ENCODE measurements at places on chromosomes 7 and 10.

DNA sequence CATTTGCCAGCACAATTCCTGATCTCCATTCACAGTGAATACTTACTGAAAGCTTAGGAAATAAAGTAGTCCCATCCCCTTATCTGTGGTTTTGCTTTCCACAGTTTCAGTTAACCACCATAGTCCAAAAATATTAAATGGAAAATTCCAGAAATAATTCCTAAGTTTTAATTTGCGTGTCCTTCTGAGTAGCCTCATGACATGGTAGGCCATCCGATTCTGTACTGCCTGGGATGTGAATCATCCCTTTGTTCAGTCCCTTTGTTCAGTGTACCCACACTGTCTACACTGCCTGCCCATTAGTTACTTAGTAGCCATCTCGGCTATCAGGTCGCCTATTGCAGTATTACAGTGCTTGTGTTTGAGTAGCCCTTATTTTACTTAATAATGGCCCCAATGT lies 14.2 kb downstream of the RAB11FIP2 start:
- no peak for DNase-seq

GRCh38 chr7:50631639-50632038 lies 66.4 kb upstream of the DDC start:
- DNase-seq = no peak

DNA sequence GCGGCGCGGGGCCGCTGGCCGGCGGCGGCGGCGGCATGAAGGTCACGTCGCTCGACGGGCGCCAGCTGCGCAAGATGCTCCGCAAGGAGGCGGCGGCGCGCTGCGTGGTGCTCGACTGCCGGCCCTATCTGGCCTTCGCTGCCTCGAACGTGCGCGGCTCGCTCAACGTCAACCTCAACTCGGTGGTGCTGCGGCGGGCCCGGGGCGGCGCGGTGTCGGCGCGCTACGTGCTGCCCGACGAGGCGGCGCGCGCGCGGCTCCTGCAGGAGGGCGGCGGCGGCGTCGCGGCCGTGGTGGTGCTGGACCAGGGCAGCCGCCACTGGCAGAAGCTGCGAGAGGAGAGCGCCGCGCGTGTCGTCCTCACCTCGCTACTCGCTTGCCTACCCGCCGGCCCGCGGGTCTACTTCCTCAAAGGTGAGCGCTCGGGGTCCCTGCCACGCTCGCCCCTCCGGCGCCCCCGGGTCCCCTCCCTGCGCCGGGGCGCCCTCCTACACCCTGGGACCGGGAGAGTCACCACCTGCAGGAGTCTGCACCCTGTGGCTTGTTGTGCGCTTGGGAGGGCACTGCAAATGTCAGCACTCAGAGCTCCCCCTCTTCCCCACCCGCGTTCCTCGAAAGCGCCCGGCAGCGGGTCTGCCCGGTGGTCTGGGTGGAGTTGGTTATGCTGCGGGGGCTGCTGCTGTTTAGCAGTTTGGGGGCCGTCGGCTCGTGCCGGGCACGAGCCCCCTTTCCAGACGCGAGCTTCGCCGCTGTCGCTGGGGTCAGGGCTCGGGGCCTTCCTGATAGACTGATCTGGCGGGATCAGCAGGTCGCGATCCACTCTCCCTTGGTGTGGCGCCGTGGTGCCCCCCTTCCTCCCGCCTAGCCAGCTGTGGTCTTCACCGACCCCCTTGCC lies 627 bp downstream of the DUSP5 start:
- no peak for DNase-seq

GRCh38 chr7:3349126-3349525 lies 48.1 kb downstream of the SDK1 start:
- DNase-seq = no peak

- no peak for DNase-seq
These were observed 124.7 kb upstream of the CTBP2 start for GRCh38 chr10:125284875-125285597.

DNA sequence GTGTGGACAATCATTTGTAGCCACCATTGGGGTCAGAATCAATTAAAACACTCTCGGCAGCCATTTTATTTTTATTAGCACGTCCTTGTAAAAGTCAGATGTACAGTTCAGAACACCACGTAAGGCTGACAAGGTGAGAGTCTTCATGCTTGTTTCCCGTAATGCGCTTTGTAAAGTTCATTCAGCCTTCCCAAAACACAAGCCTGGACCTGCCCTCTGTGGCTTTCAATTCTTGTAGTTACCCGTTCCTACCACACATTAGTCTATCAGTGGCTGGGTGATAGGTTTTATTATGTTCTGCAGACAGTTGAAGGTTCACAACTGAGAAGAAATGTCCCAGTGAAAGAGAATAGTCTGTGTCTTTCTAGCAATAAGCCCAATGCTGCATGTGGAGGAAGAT lies 35.4 kb downstream of the GAD2 start:
- DNase-seq = no peak

DNA sequence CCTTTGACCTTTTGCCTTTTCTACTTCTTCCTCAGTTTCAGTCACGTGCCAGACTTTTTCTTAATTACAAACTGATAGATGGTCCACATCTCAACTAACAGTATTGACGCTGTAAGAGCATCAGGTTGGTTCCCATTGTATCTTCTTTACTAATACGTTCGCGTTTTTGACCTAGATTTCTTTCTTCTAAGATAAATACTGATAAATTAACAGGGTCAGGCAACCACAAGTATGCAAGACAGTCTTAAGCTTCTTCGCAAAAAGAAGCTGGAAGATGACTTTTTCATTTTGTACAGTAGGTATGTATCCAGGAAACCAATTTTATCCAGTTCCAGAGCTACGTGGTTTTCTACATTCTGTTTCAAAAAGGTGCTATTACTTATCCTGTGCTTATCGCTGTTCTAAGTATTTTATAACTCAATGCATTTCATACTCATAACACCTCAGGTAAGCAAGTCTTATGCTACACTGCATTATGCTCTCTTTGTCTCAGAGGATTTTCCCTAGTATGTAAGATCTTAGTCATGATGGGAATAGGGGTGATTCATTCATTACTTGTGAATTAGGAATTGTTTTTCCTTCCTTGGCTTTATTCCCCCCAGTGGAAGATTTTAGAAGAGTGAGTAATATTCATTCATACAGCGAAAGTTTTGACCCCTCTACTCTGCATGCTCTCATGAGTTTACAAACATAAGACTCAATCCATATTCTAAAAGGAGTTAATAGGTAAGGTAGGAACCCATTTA lies 955 bp downstream of the DUS4L start:
- no peak for DNase-seq

GRCh38 chr10:4475827-4476490 lies 350.0 kb upstream of the AKR1E2 start:
- no peak for DNase-seq

- DNase-seq = no peak
These were observed 244.6 kb downstream of the BUB3 start for GRCh38 chr10:123398756-123399155.

DNA sequence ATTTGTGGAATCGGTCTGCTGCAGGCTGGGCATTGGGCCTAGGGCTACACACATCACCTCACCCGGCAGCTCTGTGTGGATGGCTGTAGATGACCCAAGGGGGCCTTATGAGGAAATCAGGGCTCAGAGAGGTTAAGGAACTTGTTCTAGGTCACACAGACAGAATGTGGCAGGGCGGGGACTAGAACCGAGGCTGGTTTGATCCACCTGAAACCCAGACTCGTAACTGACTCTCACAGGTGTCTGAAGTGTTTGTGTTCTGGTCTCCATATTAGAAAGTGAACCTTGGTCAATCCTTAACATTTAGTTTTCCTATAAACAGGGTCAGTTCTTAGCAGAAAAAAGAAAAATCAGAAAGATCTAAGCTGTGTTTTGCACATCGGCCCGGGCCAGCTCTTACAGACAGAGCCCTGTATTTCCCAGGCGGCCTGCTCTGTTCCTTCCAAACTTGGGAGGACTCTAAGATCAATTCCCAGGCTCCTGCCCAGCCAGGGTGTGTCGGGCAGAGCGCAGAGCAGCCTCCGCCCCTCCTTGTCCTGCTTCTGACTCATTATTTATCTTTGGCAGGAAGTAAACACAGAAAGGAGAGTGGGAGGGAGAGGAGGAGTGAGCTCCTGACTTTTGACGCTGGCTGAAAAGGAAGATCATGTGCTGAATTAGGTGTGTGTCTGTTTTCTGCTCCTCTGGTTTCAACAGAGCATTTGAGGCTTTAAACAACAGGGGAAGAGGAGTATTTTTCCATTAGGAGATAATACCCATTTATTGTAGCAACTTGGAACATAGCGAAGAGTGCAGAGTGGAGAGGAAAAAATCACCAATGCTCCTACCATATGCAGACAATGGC lies 74.1 kb downstream of the TACC2 start:
- DNase-seq = peak; percentile 23

DNA sequence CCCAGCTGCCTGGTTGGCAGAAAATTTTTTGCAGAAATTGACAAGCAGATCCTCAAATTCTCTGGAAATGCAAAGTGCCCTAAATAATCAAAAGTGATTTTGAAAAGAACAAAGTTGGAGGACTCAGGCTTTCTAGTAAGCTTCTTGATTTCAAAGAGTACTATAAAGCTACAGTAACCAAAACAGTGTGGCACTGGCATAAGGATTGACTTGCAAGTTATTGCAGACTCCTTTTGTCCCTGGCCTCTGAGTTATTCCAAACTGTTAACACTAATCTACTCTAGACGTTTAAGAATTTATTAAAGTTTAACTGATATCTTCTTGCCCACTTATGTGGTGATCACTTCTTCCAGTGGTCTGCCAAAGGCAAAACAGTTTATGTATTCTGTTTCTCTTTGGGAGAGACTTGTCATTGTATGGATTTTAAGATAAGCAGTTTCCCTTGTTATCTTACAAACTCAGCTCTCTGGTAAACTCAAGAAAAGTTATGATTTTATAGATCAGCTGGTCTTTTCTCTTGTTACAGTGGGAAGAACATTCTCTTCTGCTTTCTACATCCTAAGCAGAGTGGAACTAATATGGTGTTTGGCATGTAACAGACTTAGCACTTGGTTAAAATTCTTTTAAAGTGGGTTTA lies 41.4 kb downstream of the LOXL4 start:
- no peak for DNase-seq

DNA sequence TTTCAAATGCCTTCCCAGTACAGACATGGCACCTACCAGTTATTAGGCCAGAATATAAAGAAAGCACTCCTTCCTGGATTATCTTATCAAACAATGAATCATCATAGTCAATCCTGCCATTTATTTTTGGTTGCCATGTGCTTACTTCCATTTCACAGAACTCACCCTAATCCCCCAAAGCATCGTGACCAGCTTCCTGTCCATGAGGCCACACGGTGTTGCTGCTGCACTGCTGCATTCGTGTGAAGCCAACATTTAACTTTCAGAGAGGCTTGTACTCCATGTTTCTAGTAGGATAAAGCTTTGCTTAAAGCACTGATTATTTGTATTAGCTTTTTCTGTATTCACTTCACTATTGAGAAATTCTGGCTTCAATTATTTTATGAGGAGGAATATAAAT lies 14.4 kb downstream of the COL28A1 start:
- no peak for DNase-seq

GRCh38 chr10:112374724-112375541 lies 1.0 kb downstream of the ACSL5 start:
- no peak for DNase-seq

DNA sequence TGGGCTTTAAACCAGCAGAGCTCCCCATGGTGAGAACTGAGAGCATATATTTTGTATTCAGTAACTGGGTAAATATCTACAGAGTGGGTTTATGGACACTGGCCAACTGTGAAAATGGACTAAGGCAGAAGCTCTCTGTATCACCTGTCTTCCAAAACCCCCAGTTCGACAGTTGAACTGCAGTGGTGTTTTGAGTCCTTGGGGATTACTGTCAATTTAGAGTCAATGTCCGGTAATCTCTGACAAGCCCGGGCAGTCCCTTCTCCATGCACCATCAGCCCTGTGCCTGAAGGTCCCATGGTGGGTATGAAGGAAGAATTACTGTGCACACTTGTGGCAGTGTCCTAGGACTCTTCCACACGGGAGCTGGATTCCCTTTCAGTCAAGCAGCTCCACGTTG lies 235.0 kb downstream of the CCSER2 start:
- no peak for DNase-seq

DNA sequence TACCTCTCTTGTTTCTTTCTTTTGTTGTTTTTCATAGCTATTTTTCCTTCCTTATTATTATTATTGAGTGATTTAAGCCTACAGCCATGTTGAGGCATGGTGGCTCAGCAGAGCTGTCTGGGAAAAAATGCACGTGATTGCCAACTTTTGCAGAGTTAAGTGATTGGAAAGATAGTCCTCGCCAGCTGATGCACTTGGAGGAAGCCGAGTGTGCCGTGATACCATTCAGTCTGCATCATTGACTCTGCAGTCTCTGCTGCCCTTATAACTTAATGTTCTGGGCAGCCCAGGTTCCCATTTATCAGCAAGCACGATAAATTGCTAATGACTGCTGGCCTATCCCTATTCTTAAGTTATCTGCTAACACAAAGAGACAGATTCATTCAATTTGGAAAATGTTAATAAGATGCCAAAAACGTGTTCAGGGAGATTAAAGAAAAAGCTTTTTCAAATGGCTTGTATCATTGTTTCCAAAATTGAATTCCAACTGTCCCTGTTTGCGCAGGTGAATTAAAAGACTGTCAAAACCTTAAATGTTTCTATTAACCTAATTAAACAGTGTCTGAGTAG lies 232.9 kb upstream of the NPY start:
- DNase-seq = no peak

GRCh38 chr7:157757211-157757610 lies 420.4 kb downstream of the DNAJB6 start:
- no peak for DNase-seq

GRCh38 chr7:152967958-152968357 lies 208.4 kb downstream of the ACTR3B start:
- DNase-seq = no peak

- DNase-seq = no peak
These were observed 145.1 kb downstream of the SEMA3D start for GRCh38 chr7:85041605-85042216.

DNA sequence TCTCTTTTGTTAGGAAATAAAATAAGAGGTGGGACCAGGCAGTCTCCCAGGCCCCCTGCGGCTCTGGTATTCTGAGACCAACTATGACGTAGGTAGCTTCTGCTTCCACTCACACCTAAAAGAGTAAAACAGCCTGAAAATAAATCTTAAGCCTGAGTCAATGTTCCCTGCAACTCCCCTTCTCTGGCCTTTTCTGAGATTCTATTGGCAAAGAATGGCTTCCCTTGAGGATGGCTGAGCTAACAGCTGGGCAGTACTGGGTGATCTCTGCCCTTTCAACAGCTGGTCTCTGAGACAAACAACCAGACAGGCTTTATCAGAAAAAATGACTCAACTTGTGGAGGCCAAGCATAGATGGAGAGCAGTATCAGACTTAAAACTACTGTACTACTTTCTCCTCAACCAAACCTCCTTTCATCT lies 58.7 kb downstream of the CREB3L2 start:
- no peak for DNase-seq

Data from NCI-H446 treated with DMSO at 0.1 percent for 48 hours (cell line).